Fibroblast of mammary gland (primary cell): ENCODE measurements at places on chromosomes 12 and 14.

DNA sequence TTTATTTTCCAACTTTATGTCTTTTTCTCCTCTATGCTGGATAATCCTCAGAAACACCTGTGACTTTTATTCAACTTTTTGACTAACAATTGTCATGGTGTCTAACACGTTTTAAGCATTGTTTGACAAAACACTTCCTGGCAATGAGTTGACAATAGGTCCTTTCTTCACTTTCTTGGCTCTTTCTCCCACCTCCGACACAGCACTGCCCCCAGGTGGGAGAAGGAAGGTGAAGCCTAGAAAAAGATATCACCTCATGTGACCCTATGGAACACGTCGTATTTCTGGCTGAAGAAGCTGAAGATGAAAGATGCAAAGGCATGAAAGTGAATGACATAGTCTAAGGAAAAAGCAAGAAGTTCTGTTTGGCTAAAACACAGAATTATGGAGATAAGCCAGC is 430.0 kb downstream of the ETNK1 start:
- DNase-seq: peak; percentile 26

DNA sequence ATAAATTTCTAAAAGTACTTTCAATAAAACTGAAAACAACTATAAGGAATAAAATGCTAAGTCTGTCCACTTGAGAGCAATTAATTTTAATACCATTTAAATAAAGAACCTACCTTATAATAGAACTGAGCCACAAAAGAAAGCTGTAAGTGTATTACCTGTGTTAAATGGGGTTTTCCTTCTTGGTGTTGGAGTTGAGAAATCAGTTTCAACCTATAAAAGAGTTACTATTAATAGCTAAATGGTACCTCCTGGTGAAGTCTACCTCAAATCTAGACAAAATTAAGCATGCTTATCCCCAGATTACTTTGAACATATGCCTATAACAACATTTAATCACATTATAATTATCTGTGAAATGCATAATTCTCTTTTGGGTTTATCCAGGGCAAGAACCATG is 48.8 kb downstream of the MIS18BP1 start:
- DNase-seq: no peak

- DNase-seq: no peak
Measured at GRCh38 chr12:108350511-108350910, 11.4 kb upstream of the CMKLR1 start.

GRCh38 chr12:55728186-55728938 is 447 bp downstream of the CD63 start:
- no peak for DNase-seq

GRCh38 chr12:114238808-114239207 is 167.1 kb downstream of the TBX5 start:
- DNase-seq: peak; percentile 7

DNA sequence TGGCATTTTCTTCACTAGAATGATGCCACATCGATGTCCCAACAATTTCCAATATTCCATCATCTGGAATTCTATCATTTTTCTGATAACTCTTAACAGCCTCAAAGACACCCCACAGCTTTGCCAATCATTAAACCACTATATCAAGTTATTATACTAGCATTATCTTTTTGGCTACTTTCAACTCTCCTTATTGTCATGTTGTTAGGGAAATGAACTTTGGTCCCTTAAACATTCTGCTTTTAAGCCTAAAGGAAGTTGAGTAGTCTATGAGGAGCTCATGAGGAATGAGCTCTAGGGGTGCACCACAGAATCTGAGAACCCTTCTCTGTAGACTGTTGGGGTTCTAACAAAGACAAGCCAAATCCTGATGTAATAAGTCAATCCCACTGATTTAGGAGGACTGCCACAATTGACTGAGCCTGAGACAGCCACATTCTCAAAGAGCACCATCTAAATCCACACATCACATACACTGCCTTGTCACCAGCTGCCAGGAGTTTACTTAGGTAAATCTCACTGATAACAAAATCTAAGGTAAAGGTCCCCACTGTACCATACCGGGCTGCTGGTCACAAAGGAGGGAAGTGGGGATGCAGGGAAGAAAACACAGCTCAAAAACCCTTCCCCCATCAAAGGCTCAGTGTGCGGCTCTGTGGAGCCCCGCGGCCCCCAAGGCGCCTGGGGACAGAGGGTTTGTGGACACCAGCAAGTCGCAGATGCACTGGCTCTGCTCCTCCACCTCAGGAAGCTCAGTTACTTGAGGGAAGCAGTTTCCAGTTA is 58.2 kb downstream of the SETD3 start:
- DNase-seq: no peak

GRCh38 chr12:116773276-116773731 is 35.2 kb downstream of the RNFT2 start:
- DNase-seq: peak; percentile 15

- no peak for DNase-seq
Measured at GRCh38 chr14:88352698-88353097, 29.6 kb upstream of the KCNK10 start.
